Activated naive CD4-positive, alpha-beta T cell treated with anti-CD3 and anti-CD28 coated beads for 36 hours (primary cell): ENCODE measurements at places on chromosomes 16 and 17. TPM values are rescaled to one million over a fixed set of nuclear protein-coding genes. Genes with fewer than 3 reads are reported as not detected.

EVPL gene
- not detected for total RNA-seq

MEAK7 gene
- 6.3 TPM for total RNA-seq

HLF gene
- total RNA-seq, result 0.86 TPM

FOXC2 gene
- not detected for total RNA-seq

DNA sequence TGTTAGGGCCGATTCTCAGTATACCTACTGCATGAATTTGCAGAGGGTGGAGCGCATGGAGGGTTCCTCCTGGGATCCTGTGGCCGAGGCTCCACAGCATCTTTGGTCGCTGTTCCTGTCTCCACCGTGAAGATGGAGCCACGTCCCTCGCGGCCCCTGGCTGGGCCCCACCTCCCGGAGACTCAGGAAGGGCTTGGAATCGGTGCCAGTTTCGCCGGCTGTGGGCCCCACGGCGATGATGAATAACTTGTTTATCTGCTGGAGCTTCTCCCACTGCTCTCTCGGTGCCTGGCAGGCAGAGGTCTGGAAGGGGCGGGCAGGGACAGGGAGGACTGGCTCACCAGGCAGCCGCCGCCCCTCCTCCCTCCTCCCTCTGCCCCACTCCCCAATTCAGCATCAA lies 8.1 kb downstream of the SLC5A11 start:
- DNase-seq, result no peak

DNA sequence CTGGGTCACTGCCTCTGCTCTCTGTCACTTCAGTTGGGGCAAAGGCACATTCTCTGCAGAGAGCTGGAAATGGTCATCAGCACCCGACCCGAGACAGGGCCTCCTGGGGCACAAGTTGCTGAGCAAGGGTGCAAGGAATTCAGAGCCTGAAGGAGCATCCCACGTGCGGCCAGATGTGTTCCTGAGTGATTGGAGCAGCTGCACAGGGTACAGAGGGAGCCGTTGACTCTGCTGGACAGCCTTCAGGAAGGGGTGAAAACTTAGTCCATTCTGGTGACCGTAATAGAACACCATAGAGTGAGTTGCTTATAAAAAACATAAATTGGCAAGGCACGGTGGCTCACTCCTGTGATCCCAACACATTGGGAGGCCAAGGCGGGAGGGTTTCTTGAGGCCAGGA lies 106.8 kb downstream of the CCDC182 start:
- DNase-seq, result no peak

DNA sequence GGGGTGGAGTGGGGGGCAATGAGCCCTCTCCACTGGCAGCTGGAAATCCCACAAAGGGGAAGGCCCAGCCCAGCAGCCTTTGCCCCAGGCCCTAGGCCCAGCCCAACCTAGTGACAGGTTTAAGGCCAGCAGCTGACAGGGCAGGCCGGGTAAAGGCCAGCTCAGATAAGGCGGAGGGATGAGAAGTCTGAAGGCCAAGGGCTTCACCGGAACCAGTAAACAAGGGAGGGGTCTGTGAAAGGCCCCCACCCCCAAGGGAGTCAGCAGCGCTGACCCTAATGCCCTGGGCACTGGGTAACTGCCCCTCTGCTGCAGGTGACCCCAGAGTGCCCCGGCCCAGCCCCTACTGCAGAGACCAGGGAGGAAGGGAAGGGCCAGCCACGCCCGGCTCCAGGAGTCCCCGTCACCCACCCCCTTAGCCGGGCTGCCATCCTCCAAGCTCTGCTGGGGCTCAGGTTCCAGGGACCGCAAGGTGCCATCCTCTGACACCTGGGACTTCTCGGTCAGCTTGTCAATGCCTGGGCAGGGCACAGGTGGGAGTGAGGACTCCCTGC lies 17.5 kb downstream of the OTOP3 start:
- no peak for DNase-seq

DNA sequence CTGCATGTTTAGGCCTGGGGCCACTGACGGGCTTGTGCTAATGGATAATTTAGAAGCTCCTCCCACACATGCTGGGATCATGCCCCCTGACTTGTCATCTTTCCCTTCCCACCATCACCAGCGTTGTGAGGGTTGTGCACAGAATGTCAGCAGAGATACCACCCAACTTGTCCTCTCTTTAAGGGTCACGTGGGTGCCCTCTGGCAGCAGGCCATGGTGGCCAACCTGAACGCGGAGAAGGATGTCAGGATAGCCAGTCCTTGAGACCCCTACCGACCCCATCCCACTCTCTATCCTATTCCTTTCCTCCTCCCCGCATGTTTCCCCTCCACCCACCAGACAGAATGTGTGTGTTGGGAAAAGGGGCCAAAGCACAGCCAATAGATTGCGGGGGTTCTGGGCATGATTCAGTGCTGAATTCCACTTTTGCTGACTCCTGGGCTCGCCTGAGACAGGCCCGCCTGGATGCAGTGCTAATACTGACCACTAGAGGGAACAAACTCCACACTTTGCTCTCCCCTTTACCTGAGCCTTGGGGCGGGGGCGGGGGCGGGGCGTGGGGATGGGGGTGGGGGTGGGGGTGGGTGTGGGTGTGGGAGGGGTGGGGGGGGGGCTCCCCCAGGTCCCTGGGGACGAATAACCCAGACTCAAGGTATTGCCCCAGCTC lies at the start of gene GH2:
GH2 (minus strand) TSS at position 10 of the 667 bp plus-strand sequence. CDS start 143 bp downstream, outside the sequence.
- DNase-seq, result peak; percentile 79

DNA sequence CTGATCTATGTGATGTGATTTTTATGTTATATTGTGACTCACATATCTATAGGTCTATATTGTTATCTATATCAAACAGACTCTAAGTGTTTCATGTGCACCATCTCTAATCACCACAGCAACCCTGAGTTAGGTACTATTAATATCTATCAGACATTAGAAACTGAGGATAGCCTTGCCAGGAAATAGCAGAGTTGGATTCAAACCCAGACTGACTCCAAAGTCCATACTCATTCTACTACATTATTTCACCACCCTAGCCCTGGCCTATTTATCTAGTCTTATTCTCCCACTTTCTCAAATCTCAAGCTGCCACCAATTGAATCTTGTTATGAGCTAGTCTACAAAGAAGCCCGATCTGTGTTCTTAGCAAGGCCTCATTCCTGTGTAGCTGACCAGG lies 65.4 kb upstream of the GNAO1 start:
- DNase-seq, result no peak

DNA sequence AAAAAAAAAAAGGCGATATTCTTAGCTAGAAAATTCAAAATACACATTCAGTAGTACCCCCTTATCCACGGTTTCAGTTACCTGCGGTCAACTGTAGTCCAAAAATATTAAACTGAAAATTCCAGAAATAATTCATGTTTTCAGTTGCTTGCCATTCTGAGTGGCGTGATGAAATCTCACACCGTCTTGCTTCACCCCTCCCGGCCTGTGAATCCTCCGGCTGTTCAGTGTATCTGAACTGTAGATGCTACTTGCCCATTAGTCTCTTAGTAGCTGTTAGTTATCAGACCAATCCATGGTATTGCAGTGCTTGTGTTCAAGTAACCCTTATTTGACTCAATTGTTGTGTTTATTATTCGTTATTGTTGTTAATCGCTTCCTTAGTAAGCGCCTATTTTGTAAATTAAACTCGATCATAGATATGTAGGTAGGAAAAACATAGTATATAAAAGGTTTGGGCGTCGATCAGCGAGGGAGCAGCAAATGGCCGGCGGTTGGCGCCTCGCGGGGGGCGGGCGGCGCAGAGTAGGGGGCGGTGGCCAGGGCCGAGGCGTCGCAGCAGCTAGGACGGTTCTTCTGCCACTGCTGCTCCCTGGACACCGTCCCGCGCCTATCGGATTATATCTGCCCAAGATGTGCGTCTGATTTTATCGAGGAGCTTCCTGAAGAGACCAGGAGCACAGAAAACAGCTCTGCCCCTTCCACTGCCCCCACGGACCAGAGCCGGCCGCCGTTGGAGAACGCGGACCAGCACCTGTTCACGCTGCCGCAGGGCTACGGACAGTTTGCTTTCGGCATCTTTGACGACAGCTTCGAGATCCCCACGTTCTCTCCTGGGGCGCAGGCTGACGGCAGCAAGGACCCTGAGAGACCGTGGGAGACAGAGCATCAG lies 39.8 kb upstream of the AKAP1 start:
- DNase-seq, result no peak

GRCh38 chr17:74373838-74374606 lies 6.7 kb downstream of the GPR142 start:
- no peak for DNase-seq

- no peak for DNase-seq
Observed at GRCh38 chr17:80531400-80531799, 13.2 kb upstream of the RPTOR start.

DNA sequence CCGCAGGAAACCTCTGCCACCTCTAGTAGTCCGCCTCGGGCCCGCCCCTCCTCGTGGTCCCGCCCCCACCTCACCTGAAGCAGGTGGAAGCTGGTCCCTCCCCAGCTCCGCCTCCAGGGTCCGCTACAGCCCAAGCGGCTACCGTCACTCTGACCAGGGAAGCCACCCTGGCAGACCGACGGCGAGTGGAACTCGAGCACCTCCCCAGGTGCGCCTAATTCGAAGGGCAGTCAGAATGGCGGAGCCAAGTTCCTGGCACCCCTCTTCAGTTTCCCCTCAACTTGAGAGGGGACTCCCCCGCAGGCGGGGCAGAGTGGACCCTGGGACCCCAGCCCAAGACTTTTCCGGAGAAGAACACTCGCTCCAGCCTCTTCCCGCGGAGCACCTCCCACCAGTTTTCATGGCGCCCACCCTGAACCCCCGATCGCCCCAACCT lies 507 bp downstream of the FHOD1 start:
- no peak for DNase-seq

- no peak for DNase-seq
Observed at GRCh38 chr17:51147650-51148049, 5.7 kb upstream of the NME1 start.
